ENCODE measurements at places on chromosomes 11 and 22.
A peak's percentile ranks its signal among the peaks of the same experiment; 100 is the strongest.

GRCh38 chr11:17596310-17596669, 49.2 kb downstream of the OTOG start:
- DNase-seq, result no peak

- DNase-seq, result peak; percentile 83
Measured at GRCh38 chr11:69442807-69443137, 38.7 kb upstream of the LINC01488 start.

- no peak for DNase-seq
Measured at GRCh38 chr11:104422324-104422944, 258.5 kb upstream of the PDGFD start.

DNA sequence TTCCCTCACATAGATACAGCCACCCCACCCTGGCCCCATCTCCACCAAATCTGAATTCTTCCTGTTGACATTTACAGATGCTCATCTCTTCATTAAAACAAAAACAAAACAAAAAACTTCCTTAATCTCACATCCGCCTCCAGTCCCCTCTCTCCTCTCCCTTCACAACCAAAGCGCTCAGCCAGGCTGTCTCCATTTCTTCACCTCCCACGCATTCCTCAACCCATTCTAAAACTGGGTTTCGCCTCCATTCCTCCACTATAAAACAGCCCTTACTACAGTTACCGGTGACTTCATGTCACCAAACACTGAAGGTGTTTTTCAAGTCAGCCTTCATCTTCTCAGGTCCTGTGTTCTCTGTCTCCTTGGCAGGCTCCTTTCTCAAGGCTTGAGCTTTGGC, 9.6 kb downstream of the BACE1-AS start:
- DNase-seq, result no peak

DNA sequence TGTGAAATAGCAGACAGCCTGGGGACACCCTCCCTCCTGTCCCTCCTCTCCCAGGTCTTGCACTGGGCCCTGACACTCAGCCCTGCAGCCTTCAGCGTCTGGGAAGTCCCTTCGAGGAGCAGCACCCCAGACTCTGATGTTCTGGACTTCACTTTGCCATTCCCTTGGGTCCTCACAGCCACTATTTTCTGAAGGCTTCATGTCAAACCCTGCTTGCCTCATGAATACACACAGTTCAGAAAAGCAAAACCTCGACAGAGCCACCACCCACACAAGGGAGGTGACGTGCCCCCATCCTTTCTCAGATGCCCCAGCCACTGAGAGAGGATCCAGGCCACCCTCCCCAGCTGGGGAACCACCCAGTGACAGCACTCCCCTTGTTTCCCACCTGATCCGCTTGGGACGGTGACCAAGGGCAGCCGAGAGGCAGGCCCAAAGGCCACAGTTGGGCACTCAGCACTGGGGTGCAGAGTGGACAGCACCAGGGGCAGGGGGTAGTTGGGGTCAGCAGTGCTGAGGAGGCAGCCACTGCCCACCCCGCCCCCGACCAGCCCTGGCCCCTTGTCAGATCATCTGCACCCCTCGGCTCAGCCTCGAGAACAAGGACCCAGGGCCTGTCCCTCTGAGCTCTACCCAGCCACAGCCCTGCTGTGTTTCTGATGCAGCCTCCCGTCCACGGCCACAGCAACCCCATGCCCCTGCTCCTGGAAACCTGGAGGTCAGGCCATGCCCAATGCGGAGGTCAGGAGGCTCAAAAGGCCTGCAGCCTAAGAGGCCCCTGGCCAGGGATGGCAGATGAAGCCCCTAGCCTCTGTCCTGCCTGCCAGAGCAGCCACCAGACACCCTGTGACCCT, 3.1 kb upstream of the TNNT3 start:
- no peak for DNase-seq

GRCh38 chr11:118151431-118151830, 1.2 kb downstream of the SCN4B start:
- no peak for DNase-seq

DNA sequence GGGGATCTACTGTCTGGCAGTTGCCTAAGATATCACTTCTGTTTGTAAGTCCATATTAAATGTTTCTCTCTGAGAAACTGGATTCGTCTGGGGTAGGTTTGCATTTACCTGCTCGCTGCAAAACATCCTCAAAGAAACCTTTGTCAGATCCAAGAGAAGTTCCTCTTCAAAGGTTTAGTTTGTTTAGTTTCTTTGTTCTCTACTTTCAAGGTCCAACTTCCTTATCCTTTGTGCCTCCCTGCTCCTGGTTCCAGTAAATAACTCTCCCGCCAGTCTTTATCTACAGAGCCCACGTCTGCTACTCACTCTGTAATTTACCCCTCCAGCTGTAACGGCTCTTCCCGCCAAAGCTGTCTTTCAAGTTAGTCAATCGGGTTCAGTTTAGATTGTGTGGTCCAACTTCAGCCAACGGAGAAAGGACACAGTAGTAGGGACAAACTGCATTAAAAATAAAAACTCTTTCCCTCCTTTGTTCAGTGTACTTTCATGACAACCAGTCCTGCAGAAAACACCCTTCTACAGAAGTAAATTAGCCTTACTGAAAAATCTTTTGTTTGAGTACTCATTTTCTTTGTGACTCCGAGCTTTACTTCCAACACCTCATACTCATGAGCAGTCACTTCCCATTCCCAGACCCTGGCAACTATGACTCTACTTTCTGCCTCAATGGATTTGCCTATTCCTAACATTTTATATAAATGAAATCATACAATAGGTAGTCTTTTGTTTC, 41.0 kb downstream of the TMPRSS5 start:
- peak; percentile 31 for DNase-seq

GRCh38 chr11:97149741-97150140, 759.9 kb downstream of the JRKL start:
- DNase-seq, result no peak

DNA sequence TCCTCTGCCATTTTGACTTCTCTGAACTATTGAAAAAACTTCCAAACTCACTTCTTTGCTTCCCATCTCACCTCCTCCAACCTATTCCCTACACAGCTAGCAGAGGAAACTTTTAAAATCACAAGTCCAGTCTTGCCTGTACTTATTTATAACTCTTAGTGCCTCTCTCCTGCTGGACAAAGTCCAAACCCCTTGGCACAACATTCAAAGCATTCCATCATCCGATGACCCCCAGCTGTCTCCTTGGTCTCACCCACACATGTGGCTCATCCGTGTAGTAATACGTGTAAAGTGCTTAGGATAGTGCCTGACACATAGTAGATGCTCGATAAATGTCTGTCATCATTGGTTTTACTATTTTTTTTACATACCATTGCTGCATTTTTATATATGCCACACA, 101.4 kb downstream of the PARVA start:
- DNase-seq, result no peak

DNA sequence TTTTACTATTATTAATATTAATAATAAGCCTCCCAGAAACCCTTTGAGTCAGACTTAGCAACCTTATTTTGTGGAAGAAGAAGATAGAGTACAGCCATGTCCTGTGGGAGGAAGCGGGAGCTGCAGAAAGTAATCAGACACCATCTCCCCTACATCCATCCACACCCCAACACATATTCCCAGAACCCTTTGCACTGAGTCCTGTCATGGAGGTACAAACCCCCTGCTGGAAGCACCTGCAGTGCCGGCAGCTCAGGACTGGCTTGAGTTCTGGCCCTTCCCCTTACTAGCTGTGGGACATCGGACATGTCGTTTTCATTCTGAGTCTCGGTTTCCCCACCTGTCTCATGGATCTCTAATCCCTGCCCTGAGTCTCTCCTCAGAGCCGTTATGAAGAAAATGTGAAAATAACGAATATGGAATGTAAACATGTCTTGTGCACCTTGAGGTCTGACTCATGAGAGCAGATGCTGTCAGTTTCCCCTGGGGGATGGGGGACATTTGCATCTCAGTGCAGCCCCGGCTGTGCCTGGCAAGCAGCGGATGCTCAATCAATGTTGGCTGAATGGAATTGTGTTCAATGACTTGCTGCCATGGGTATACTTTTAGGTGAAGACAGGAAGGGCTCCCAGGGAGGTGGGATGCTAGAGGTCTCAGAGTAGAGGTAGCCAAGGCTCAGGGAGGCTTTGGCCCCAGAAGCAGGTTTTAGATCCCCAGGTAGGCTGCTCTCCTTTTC, 45.4 kb downstream of the TP53I11 start:
- DNase-seq, result no peak

DNA sequence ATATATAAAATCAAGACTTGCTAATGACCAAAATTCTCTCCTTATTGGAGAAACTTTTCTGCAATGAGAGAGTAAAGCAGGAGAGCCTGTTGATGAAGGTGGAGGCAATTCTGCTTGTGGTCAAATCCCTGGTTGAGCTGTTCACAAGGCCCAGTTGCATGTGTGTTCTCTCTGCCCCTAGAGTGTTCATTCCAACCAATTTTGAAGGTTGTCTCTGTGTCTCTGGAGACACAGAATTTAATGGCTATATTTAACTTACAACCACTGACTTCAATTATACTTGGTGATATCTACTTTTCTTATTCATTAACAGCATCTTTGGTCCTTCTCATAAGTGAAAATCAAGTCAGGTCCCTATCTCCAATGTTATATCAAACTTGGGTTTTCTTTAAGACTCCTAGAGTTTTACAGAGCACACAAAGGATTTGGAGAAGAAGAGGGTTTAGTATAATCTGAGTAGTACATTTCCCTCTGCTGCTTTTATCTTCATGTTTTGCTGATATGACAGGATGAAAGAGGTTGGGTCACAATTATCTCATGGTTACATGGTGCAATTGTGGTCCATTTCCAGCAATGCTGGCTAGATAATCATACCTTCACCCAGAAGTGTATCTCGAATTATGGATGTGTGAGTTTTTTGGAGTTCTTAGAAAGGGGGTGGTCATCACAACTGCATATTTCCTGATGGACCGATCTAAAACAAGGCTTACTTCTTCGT, 4.0 kb downstream of the OOSP4A start:
- DNase-seq, result no peak

DNA sequence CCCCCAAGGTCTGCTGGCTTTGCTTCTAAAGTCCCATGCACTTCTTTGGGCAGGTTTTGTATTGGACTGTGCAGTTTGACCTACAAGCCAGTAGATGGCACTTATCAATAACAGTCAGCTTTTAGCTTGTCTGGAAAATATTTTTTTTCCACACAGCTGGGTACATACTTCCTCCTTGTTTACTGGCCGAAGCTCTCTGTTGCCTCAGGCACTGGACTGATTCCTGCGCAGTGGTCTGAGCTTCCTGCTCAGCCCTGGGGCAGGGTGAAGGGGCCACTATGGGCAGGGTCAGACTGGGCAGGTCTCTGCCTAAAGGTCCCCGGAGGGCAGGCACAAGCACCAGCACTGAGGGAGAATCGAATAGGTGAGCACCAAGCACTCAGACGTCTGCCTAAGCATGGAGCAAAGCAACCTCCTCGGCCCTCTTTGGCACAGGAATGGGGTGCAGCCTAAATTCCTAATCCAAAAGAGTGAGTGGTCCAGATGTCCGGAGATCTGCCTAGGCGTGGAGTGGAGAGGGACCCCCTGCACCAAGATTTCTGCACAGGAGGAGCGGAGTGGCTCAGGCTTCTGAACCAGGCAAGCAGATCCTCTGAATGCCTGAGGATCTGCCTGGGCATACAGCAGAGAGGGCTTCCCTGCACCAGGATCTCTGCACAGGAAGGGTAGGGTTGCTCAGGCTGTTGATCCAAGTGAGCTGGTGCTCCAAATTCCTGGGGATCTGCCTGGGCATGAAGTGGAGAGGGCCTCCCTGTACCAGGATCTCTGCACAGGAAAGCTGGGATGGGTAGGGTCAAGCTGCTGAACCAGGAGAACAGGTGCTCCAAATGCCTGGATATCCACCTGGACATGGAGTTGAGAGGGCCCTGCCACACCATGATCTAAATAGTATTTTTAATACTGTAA, 105.9 kb upstream of the C11orf58 start:
- peak; percentile 46 for DNase-seq

GRCh38 chr11:11157185-11157584, 195.9 kb downstream of the CSNK2A3 start:
- DNase-seq, result peak; percentile 48

DNA sequence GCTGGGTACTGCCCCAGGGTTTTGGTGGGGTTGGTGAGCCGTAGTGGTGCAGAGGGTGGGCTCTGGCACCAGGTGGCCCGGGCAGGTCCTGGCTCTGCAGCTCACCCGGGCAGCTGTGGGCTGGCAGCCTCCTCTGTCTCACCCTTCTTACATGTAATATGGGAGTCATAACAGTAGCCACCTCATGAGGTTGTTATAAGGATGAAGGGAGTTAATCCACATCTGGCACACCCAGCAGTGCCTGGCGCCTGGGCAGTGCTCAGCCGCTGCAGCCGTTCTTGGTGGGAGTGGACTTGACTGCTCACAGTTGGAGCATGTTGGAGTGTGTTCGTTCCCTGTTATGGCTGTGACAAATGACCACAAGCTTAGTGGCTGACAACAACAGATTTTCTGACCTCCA, 28.7 kb downstream of the IGHMBP2 start:
- DNase-seq, result no peak

- DNase-seq, result no peak
Measured at GRCh38 chr11:117691218-117691514, 105.8 kb downstream of the DSCAML1 start.

GRCh38 chr11:33906484-33907186, 14.8 kb upstream of the LMO2 start:
- no peak for DNase-seq

- peak; percentile 56 for DNase-seq
Measured at GRCh38 chr11:7637447-7638157, 35.7 kb downstream of the CYB5R2 start.

DNA sequence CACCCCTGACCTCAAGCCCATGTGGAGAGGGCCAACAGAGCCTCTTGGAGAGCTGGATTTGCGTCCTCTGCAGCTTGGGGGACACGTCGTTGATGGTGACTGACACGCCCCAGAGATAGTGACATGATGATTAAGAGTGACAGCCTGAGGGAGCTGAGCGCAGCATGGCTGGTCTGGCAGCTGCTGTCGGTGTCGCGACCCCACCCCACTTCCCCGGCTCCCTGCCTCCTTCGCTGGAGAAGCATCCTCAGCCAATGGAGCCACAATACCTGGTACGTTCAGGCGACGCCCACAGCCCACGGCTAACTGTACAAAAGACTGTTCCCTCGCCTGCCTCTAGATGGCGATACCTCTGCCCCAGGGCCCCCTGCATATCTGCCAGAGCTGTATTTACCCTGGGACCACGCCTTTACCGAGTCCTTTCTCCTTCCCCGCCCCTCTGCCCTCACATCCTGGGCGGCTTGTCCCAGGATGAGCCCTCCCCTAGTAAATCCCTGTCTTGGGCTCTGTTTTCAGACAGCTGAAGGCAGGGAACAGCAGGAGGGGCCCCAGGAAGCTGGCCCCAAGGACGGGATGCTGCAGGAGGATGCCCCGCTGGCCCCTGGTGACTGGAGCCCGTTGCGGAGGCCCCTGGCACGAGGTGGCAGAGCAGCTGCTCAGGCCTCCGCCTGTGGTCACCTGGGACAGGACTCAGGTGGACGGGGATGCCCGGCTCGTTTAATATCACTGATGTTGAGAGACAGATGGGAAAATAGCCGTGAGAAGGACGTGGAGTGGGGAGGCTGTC, 90.6 kb downstream of the RPS6KA4 start:
- DNase-seq, result peak; percentile 75

GRCh38 chr22:39457556-39458443, 988 bp downstream of the MGAT3 start:
- DNase-seq, result no peak

GRCh38 chr22:20610243-20610686, 102.9 kb downstream of the MED15 start:
- DNase-seq, result no peak

Measured in ELR (cell line).